Inflammatory macrophage (primary cell): ENCODE measurements at places on chromosomes 7 and 10.

GRCh38 chr10:63297941-63298340 lies 164.8 kb downstream of the NRBF2 start:
- DNase-seq, result no peak

DNA sequence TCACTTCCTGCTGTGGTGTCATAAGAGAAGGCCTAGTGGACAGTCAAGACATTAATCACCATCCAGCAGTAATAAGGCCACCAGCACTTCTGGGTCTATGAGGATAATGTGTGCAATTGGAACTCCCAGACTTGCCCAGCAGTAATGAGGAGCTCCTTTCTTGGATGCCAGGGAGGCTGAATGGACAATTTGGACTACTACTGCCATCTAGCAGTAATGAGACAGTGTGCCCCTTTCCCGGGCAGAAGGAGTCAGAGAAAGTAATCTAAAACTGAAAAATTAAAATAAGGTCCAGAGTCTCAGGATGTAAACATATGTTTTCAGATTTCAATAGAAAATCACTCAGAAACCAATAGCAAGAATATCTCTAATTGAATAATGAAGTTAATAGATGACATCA lies 400.4 kb downstream of the CDC14C start:
- DNase-seq, result no peak

DNA sequence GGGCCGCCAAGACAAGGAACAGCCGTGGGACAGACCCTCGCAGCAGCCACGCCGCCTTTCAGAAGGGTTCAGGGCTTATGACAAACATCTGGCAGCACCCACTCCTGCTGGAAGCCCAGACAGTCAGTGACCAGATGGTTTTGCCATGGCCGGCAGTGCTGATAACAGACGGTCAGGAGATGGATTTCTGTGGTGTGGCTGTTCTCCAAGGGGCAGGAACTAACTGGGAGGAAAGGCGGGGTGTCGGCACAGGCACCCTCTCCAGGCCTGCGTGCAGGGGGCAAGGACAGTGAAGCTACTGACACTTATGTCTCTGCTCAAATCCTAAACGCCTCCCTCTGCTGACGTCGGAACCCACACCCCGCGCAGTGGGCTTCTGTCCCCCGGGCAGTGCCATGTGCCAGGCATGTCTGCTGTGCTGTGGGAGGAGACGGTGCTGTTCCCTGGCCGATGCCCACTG lies 416.1 kb downstream of the DNAJB6 start:
- DNase-seq, result no peak

GRCh38 chr10:2791774-2792443 lies 275.4 kb upstream of the PFKP start:
- no peak for DNase-seq

- DNase-seq, result no peak
Observed at GRCh38 chr7:214410-215212, 22.2 kb downstream of the FAM20C start.

DNA sequence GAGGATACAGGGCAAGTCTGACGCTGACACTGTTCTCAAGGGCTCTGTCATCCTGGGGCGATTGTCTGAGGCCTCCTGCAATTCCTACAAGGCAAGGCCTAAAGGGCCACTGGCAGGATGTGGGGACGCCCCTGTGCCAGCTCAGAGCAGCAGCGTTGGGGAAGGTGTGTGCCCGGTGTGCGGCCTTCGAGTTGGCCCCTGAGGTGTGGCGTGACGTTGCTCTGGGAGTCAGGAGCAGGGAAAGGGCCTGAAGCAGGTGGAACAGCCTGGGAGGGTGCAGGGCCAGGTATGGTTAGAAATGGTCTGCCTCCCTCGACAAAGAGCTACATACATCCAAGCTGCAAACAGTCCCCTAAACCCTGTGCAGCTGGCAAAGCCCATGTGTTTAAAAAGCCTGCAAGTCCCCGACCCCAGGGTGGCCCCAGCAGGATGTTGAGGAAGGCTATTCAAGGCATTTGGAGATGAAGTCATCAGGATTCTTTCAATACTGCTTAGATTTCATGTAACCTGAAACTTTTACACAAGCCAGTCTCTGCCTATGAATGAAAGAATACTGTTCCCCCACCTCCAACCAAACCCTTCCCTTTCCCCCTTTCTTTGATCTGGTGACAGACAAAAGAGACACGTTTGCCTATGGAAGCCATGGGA lies 142.5 kb upstream of the TNS3 start:
- no peak for DNase-seq

- no peak for DNase-seq
Observed at GRCh38 chr10:65040796-65041195, 1519.6 kb downstream of the REEP3 start.

- no peak for DNase-seq
Observed at GRCh38 chr7:146514304-146514703, 397.7 kb downstream of the CNTNAP2 start.

DNA sequence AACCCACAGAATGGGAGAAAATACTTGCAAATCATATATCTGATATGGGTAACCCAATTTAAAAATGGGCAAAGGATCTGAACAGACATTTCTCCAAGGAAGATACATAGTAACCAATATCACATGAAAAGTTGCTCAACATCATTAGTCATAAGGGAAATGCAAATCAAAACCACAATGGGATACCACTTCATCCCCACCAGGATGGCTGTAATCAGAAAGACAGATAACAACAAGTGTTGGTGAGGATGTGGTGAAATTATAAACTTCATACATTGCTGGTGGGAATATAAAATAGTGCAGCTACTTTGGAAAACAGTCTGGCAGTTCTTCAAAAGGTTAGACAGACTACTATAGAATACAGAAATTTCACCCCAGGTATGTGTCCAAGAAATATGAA lies 19.3 kb downstream of the AOC1 start:
- DNase-seq, result no peak

DNA sequence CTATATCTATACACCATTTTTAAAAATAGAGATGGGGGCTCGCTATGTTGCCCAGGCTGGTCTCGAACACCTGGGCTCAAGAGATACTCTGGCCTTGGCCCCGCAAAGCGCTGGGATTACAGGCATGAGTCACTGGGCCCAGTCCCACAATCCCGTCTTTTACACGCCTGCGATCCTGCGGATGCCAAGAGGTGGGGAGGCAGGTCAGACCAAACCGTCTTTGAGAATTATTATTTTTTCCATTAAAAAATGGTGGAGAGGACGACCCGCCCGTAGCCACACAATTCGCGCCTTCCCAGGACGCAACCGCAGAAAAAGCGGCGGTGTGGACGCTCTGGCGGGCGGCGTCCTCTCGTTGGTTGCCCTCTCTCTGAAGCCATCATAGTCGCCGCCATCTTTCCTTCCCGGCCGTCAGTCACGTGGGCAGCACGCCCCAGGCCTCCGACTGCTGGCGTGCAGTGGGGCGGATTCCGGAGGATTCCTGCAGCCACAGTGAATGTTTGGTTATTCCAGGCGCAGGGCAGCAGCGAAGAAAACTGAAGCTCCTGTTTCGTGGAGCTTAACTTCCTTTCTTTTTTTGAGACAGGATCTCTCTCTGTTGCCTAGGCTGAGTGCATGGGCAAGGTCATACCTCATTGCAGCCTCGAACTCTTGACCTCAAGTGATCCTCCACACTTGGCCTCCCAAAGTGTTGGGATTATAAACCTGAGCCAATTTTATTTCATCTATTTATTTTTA lies 9.9 kb upstream of the EPHB4 start:
- DNase-seq, result peak; percentile 88

DNA sequence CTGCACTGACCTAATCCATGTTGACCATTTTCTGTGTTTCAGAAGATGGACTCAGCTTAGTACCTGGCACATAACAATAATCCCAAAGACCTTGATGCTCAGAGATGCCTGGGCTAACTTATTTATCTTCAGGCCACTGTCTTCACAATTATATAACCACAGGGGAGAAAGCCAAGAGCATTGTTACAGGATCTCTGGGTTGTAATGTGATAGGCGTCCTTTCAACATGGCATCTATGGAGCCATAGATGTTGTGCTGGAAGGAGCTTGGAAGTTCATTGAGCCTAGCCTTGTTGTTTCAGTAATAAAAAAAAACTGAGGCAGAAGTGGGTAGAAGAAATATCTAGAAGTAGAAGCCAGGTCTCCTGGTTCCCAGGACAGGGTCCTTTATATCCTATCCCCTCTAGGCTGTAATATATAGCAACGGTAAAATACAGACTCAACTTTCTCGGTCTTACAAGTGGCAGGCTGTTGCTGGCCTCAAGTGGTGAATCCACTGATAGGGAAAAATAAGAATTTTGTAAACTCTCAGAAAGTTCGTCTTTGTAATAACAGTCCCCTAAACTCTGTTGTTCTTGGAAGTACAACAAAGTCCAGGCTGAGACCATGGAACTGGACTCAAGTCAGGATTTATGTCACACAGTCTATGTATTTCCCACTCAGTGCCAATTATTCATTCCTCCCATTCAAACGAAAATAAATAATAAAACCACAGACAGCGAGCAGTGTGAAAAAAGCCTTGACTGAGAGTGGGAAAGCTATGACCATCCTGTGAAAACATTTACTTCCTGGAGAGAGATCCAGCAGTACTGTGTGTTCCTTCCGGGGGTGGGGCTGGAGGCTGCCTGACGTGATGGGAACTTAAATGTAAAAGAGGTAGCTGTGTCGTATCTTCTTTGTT lies 277.6 kb downstream of the REEP3 start:
- DNase-seq, result no peak

GRCh38 chr10:11173042-11173441 lies 155.4 kb downstream of the CELF2 start:
- DNase-seq, result no peak

GRCh38 chr10:23280419-23281043 lies 64.1 kb downstream of the C10orf67 start:
- no peak for DNase-seq

GRCh38 chr7:114620208-114620607 lies 205.6 kb downstream of the FOXP2 start:
- DNase-seq, result no peak

DNA sequence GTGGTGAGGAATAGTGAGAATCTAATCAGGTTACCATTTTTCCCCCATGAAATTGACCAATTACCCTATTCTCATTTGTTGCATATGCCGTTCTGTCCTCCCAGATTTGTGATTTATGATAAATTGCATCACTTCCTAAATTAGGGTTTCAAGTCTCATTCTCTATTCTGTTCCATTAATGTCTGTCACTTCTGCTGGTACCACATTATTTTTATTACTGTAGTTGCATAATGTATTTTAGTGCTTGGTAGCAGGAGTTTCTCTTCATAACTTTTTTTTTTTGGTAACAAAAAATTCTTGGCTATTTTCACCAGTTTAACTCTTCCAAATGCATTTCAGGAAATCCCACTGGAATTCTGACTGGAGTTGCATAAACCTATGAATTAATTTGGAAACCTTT lies 44.0 kb upstream of the FAM133B start:
- DNase-seq, result peak; percentile 68

DNA sequence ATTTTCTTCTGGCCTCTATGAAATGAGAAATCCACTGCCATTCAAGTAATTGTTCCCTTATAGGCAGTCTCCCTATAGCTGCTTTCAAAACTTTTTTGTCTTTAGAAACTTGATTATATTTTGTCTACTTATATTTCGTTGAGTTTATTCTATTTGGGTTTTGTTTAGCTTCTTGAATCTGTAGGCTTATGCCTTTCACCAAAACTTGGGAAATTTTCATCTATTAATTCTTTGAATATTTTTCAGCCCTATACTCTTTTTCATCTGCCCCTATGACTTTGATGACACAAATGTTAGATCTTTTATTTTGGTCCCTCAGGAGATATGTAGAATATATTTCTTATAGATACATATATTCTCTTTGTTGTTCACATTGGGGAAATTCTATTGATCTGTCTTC lies 48.3 kb upstream of the HHEX start:
- DNase-seq, result no peak

DNA sequence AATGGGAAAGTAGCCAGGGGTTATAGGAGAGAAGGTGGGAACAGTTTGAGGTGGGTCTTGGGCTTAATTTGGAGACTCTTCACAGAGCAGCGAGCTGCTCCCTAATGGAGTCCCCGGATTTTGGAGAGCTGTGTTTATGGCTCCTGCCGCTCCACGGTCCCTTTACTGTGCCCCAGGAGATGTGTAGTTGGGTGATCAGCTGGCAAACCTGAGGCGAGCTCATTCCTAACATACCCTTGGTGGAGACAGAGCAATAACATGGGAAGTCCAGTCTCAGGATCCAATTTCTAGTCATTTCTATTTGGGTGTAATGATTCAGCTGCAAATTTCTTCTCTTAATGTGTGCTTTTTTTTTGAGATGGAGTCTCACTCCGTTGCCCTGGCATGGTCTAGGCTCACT lies 1.5 kb downstream of the GARIN1A start:
- DNase-seq, result no peak

DNA sequence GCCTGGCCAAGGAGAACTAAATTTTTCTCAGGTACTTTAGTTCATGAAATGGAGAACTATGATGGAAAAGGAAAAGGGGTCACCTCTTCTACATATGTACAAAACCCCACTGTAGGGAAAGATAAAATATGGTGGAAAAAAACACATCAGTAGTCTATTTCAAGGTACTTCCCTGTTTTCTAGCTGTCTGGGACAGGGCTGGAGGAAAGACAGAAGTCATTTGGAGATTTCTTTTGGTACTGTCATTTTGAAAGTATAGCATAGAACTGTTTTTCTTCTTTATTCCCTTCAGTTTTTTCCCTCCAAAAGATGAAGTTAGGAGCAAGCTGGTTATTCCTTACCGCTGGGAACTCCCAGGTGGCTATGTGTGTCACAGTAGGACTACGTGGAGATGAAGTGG lies 196.1 kb downstream of the DOCK4 start:
- DNase-seq, result no peak

DNA sequence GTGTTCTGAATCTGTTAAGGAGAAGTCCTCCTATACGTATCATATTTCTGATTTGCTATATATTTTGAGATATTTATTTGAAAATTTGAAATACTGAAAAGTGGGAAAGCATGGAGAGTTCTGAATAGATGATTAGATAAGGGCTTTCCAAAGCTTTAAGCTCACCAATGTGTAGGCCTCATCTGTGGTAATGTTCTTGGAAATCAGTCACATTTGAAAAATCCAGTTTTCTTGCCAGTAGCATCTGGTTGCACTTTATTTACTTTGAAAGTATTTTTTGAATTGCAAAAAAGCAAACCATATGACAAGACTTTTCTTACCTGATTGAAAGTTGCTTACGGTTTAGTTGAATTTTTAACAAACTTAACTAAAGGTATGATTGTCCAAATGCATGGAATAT lies 21.7 kb downstream of the ADD3 start:
- DNase-seq, result no peak

- DNase-seq, result no peak
Observed at GRCh38 chr10:88314362-88314761, 268.8 kb downstream of the RNLS start.

DNA sequence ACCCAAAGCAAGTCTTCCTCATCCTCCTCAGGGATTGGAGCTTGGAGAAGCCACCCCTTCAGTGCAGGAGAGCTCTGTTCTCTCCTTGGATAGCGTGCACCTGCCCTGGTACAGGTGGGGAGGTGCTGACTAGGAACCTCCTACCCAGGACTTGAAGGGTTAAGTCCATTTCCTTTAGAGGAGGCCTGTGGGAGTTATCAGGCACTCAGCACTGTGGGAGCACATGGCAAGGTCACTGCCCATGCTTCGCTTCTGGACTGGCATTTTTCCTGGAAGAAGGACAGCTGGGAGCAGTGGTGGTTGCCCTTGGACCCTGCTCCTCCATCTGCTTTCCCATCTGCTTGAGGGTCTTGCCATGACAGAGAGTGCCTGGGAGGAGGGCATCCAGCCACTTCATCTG lies 142.8 kb downstream of the CXCL12 start:
- DNase-seq, result no peak
